CD4-positive, alpha-beta T cell treated with Interleukin-4 for 4 hours (primary cell): ENCODE measurements at places on chromosomes 2 and 18.

DNA sequence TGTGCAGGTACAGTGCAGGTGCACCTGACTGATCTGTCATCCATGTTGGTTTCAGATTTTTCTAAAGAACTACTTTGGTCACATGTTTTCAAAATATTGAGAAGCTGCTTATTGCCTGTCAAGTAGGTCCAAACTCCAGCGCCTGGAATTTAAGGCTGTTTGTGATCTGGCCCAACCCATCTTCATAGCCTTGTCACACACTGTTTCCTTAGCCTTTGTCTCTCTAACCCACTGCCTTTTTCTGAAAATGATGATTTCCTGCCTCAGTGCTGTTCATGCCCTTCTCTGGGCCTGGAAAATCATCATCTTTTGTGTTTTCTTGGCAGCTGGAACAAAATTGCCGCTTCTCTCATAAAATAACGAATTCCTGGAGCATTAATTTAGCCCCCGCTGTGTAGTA lies 7.2 kb downstream of the LIMS1 start:
- DNase-seq = no peak

DNA sequence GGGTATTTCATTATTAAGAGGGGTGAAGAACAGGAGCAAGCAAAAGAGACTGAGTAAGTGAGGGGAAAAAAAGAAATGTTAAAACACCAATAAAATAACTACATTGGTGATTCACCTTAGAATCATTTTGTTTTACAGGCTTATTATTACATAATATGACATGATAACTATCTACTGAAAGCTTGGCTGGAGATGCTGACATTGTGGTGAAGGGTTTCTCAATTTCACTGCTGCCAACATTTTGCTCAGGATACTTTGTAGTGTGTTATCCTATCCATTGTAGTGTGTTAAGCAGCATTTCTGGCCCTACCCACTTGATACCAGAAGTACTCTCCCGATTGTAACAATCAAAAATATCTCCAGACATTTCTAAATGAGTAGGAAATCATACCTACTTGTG lies 1564.6 kb upstream of the NXPH2 start:
- DNase-seq = no peak

DNA sequence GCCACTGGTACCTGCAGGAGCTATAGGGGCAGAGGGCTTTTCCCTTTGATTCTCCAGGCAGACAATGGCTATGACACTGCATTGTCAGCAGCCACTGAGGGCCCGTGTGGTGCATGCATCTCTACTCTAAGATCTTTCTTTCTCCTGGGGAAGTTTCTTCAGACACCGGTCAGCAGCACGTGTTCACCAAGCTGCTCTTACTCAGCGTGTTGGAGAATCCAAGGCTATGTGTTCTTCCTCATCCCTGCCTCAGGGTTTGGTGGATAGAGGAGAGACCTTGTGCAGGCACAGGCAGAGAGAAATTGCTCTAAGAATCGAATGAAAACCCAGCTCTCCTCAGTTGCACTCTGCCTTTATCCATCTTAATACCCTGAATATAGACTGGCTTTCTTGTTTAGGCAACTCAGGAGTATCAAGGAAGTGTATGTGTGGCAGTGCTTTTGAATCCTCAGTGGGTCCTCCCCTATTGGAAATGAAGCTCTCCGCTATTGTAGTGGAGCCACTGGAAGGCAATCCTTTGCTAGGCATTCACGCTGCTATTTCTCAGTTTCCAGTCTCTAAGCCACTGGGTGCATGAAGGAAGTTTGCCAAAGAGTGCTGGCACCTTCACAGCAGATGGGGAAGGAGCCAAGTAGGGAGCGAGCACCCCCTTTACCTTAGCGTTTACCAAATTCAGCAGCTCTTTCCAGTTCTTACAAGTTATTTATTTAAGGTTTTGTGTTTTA lies 86.9 kb upstream of the EML6 start:
- DNase-seq = no peak

- no peak for DNase-seq
Measured at GRCh38 chr18:48805826-48806535, 144.8 kb downstream of the SMAD7 start.

DNA sequence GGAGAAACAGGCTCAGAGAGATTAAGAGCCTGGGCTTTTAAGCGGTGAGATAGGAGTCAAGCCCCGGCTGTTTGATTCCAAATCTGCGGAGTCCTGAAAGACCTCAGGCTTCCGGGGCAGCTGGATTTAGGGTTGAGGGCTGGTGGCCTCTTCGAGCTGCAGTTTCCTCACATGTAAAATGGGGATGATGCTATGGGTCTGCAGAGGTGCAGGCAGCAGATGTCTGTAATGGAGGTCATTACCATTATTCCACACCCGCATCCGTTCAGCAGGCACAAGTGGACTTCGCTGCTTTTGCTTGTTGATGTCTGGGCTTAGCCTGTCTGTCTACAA lies 175.6 kb upstream of the HS6ST1 start:
- no peak for DNase-seq

GRCh38 chr2:240304746-240305161 lies 130.7 kb upstream of the GPC1 start:
- DNase-seq = no peak

DNA sequence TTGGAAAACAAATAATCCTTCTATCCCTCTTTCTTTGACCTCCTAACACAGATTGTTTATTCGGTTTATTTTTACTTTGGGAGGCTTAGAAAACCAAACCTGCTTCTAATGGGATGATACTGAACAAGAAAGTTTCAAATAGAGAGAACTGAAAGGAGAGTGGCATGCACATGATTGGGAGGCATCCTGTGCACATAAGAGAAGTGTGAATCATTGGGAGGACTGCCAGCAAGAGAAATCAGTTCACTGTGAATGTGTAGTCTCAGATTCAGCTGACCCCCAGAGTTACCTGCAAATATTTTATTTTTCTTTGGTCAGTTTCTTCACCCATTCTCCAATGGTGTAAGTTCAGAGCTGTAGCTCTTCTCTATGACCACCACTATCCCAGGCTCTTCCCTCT lies 1363.2 kb upstream of the ACVR2A start:
- DNase-seq = no peak

DNA sequence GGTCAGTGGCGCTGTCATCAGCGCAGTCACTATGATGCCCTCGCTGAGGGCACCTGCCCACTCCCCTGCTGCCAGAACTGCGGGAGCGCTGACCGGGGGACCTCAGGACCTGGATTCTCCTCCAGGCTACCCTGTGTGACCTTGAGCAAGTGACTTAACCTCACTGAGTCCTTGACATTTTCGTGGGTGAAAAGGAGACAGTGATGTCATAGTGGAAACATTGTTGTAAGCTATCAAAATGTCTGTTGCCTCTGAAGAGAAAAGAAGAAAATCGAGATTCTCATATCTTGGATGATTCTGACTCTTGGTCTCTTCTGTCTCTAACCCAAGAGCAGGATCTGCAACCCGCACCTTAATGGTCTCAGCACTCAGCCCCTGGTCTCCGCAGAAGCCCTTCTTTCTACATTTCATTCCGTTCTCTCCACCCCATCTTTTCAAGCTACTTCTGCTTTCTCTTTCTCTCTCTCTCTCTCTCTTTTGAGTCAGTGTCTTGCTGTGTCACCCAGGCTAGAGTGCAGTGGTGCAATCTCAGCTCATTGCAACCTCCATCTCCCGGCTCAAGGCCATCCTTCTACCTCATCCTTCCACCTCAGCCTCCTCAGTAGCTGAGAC lies 978 bp upstream of the TUBA4A start:
- peak; percentile 60 for DNase-seq

DNA sequence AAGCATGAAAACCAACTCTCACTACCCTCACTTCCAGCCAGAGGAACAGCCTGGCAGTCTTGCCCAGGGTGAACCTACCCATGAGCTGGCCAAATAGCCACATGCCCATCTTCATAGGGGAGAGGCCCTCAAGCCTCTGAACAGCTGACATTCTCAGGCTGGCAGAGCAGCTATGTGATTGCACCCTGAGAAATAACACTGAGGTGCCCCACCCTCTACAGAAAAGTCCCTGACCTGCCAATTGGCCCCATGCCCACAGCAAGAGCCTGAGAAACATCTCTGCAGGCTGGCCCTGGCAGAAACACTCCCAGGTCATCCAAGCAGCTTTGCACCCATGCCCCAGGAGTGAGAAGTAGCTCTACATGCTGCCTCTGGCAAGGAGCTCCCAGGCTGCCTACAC lies 127.4 kb upstream of the OTX1 start:
- no peak for DNase-seq

GRCh38 chr2:45765728-45766254 lies 114.3 kb downstream of the PRKCE start:
- DNase-seq = no peak

DNA sequence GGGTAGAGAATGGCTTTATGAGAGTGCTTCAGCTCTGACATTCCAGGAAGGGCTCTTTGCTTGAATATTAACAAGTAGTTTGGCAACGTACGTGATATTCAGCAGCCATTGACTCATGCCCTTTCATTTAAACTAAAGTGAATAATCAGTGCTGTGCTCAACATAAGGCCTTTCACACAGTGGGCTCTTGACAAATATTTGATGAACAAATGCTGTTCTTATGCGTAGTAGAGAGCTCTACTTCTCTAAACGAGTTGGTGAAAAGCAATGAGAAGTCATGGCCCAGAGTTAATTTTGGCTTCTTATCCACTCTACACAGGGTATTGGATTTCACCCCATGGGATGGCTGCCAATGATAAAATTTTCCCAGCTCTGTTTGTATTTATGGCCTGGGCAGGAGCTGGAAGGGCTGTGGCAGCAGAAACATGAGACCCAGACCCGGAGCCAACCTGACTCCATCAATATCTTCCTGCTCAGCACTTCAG lies 338.9 kb downstream of the CCDC85A start:
- no peak for DNase-seq

GRCh38 chr2:174477759-174478158 lies 9.1 kb downstream of the GPR155 start:
- no peak for DNase-seq

DNA sequence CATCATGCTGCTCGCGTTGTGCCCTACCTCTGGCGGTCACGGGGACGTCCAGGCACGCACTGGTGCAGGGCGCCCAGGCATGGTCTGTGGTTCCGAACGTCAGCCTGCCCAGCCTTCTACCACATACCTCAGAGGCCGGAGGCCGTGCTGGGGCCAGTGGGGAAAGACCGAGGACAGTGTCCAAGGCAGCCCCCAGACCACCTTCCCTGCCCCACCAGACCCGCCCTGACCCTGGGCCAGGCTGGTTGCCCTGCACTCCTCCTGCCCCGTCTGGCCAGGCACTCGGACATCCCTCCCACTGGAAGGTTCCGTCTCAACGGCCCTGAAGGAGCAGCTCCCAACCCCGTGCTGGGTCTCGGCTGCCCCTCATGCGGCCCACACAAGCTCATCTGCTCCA lies 32.8 kb downstream of the SLC66A2 start:
- no peak for DNase-seq

GRCh38 chr2:224969633-224970260 lies 72.5 kb downstream of the DOCK10 start:
- no peak for DNase-seq

GRCh38 chr2:161078211-161078539 lies 82.1 kb upstream of the TANK start:
- no peak for DNase-seq

GRCh38 chr2:205712508-205712907 lies 30.2 kb downstream of the NRP2 start:
- DNase-seq = no peak

- no peak for DNase-seq
Measured at GRCh38 chr2:17470855-17471641, 47.2 kb downstream of the RAD51AP2 start.

- DNase-seq = no peak
Measured at GRCh38 chr2:8628866-8629209, 53.0 kb upstream of the ID2 start.

GRCh38 chr18:64717026-64717425 lies 568.1 kb upstream of the LINC00305 start:
- DNase-seq = no peak

GRCh38 chr2:183349091-183349490 lies 224.8 kb downstream of the NUP35 start:
- DNase-seq = no peak

DNA sequence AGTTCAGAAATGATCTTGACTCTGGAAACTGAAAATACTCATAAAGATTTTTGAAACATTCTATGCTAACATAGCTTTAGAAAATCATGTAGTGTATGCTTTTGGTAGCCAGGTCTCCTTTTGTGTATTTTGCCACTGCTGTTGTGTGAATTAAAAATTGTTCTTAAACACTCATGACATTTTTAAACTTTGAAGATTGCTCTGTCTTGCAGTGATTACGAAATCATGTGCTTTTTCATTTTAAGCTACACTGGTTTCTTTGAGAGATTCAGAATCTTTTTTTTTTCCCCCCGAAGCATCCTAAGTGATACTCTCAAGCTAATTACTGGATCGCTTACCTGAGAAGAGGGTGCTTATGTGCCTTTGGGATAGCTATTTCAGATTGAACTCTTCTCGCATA lies 60.0 kb downstream of the ANKRD12 start:
- DNase-seq = no peak

- no peak for DNase-seq
Measured at GRCh38 chr2:240639566-240639965, 14.3 kb downstream of the GPR35 start.

DNA sequence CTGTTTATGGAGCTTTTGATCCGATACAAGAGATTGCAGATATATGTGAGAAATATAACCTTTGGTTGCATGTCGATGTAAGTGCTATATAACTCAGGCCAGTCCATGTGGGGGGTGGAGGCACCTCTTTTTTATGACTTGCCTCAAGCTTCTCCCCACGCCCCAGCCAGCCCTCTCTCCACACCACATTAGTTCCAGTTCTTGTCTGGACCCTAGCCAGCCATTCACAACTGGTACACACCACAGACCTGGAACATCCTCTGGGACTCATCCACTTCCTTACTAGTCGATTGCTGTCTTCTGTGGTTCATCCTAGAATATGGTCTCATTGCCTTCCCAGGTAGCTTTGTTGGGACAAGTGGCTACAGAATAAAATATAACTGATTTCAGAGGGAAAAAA lies 31.0 kb downstream of the GAD1 start:
- no peak for DNase-seq

DNA sequence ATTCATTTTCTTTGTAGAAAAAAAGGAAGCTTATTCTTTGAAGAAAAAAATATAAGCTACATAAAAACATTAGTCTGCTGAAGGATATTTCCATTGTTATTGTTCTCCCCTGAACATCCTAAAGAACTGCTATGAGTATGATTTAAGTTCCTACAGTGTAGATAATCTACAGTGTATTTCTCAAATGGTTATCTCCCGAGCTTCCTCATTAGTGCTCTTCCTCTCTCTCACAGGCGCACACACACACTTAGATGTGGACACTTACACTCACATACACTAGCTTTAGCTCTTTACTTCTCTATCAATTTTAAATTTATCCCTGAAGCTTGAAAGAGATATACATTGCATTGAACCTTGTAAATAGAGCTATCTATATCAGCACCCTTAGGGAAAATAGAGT lies 681.0 kb downstream of the KCNJ3 start:
- DNase-seq = no peak
